Activated CD4-positive, CD25-positive, alpha-beta regulatory T cell (primary cell): ENCODE measurements at places on chromosomes 12 and 14.

DNA sequence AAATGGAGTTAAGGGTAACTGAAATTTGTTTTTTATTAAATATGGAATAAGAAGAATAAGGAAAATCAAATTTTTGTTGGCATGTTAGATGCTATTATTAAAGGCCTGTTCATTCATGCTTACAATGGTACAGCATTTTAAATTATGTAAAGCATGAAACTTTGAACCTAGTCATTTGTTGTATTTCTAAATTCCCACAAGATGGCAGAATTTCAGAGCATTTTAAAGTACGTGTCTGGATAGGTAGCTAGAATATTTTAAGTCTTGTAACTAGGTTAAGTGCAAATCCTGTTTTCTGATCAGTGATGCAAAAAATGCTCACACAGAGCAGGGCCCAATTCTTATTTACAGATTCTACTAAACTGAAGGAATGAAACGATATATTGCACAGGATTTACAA, 585.6 kb upstream of the MIS18BP1 start:
- no peak for DNase-seq

- no peak for DNase-seq
Observed at GRCh38 chr12:62191491-62192179, 68.6 kb upstream of the USP15 start.

- DNase-seq = no peak
Observed at GRCh38 chr12:116455540-116456329, 103.4 kb upstream of the MAP1LC3B2 start.

DNA sequence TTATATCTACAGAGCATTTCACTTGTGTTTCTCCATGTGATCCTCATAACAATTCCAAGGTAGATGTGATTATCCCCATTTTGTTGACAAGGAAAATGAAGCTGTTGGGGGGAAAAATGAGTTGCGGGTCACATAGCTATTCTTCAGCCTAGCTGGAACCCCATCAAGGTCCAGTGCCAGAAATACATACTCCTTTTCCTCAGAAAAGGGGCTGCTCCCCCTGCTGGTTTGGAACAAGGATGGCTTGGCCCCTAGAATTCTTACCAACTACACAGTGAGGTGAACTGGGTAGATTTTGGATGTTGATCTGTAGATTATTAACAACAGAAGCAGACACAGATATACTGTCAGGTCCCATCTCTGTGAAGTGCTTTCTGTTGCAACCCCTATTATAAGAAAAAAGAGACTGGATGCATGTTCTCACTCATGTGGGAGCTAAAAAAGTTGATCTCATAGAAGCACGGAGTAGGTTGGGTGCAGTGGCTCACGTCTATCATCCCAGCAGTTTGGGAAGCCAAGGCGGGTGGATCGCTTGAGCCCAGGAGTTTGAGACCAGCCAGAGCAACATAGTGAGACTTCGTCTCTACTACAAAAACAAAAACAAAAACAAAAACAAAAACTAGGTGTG, 8.9 kb downstream of the IKZF4 start:
- DNase-seq = no peak

DNA sequence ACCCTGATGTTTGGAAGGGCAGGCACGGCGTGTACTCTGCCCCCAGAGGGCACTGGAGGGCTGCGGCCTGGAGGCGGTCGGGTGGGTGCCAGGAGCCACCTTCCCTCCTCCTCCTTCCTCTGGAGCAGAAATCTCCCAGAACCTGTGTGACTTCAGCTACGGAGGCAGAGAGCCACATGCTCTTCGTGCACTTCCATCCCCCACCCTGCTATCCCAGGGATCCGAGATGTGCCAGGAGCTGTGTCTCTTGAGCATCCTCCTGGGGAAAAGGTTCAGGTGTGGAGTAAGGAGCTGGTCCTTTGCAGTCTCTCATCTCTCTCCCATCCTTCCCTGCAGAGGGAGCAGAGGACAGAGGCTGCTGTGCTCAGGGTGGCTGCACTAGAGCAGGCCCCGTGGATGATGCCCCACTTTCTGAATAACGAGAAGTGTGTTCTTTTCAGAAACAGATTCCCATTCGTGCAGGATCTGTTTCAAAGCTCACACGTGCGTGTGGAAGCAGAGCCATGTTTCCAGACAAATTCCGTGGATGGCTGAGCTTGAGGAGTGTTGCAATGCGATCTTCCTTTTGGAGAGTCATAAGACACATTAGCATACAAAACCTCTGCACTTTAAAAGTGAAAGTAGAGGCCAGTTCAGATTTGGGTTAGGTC, 162.9 kb downstream of the ADGRD1 start:
- no peak for DNase-seq

DNA sequence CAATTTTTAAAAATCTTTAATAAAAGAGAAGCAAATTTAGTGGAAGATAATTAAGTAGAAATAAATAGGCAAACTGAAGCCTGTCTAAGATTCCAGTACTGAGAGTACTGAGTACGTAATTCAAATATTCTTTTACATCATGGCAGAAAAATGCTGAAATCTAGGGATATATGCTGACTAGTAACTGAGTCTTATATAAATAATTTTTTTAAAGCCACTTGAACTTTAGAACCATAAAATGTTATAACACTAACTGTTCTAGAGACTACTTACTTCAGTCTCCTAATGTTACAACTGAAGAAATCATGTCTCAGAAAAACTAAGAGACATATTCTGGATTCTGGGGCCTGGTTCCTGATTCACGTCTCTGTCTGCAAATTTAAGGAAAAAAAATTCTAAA, 230.6 kb upstream of the PLEKHG7 start:
- no peak for DNase-seq

- no peak for DNase-seq
Observed at GRCh38 chr12:93115646-93116045, 186.6 kb upstream of the EEA1 start.
